ENCODE measurements at places on chromosomes 4 and X. TPM values are rescaled to one million over a fixed set of nuclear protein-coding genes. Genes with fewer than 3 reads are reported as not detected.

The DMP1 gene
- 0.11 TPM for total RNA-seq

The GPR78 gene
- 0.17 TPM for total RNA-seq

The MAGEC1 gene
- not detected for total RNA-seq

The RBM3 gene
- total RNA-seq: 264 TPM

The TCEAL6 gene
- not detected for total RNA-seq

- DNase-seq: peak; percentile 50
Observed at GRCh38 chr4:125041372-125041930, 273.3 kb upstream of the FAT4 start.

GRCh38 chr4:78889955-78890354 is 49.3 kb downstream of the PAQR3 start:
- no peak for DNase-seq

- DNase-seq: no peak
Observed at GRCh38 chr4:23085249-23085568, 392.5 kb downstream of the GBA3 start.

DNA sequence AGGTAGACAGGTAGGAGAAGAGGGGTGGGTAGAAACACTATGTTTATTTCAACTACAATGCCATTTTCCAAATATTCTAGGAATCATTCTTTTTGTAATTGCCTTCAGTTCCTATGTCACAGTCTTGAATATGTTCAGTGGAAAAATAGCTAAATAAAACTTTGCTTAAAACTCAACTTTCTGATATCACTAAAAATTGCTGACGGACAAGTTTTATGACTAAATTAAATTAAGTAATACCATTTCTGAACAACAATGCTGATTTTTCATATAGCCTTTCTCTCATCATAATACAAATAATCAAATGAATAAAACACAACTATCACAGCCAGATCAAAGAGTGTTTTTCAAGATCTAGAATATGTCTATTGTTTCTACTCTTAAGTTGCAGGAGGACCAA is 53.1 kb downstream of the TEC start:
- no peak for DNase-seq

DNA sequence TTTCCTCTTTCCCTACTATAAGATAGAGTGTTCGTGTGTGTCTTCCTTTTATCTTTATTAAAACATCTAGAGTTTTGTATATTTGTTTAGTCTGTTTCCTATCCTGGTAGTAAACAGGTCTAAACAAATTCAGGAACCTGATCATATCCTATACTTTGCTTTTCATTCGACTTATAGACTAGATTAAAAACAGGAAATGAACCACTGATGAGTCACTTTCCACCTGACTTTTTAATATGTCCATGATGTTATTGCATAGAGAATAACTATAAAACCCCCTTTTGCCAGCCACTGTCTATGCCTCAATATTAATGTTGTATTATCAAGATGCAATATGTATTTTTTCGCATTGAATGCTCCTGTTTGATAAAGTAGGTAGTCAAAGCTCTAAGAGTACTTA is 1794.0 kb downstream of the STIM2 start:
- DNase-seq: no peak

DNA sequence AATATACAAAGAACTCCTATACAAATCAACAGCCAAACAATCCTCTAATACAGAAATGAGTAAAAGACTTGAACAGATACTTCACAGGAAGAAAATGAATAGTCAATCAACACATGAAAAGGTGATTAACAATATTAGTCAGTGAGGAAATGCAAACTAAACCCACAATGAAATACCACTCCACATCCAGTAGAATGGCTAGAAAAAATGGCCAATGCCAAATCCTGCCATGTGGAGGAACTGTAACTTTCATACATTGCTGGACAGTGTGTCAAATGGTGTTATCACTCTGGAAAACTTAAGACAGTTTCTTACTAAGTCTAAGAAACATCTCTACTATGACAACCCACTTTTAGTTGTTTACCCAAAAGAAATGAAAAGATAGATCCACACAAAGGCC is 59.5 kb downstream of the NSG1 start:
- peak; percentile 48 for DNase-seq

DNA sequence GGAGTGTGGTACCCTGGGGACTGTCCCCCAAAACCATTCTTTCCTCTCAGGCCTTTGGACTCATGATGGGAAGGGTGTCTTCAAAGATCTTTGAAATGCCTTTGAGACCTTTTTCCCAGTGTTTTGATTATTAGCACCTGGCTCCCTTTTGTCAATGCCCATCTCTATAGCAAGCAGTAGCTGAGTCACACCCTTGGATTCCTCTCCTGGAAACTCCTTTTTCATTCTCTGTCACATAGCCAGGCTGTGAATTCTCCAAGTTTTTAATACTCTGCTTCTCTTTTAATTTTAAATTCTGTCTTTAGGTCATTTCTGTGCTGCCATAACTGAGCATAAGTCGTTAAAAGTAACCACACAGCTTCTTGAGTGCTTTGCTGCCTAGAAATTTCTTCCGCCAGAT is 29.7 kb downstream of the IL21 start:
- DNase-seq: no peak

- DNase-seq: no peak
Observed at GRCh38 chr4:26889356-26889755, 28.7 kb downstream of the STIM2 start.

- DNase-seq: no peak
Observed at GRCh38 chrX:41119803-41120202, 34.6 kb downstream of the USP9X start.

Measured in astrocyte (in vitro differentiated cells and primary cell).